ENCODE measurements at places on chromosomes 7 and 10.

DNA sequence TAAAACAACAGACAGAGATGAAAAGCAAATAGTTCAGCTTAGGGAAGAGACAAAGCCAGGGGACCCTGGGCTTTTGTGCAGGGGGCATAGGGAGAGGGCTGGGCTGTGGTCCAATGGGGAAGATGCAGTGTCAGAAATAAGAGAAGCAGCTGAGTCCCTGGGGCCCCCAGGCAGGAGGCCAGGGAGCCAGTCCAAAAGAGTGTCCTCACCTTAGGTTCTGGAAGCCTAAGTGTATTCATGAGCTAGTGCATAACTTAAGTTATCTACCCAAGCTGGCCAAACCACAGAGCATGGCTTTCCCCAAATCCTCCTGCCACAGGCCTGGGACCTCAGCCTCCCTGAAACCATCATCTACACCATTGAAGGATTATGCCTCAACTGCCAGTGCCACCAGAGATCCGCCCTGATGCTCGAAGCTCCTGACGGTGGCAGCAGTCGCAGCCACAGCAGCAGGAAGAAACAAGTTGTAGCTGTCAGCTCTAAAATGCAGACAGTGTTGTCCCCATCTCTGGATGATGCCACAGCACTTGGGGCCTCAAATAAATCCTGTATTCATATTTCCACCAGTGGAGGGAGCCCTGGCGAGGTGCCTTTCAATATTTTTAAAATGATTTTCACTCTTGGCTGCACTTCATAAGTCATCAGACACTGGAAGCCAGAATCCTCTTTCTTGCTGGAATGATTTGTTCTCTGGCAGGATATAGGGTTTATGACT lies 574.6 kb downstream of the GRID1 start:
- DNase-seq: no peak

DNA sequence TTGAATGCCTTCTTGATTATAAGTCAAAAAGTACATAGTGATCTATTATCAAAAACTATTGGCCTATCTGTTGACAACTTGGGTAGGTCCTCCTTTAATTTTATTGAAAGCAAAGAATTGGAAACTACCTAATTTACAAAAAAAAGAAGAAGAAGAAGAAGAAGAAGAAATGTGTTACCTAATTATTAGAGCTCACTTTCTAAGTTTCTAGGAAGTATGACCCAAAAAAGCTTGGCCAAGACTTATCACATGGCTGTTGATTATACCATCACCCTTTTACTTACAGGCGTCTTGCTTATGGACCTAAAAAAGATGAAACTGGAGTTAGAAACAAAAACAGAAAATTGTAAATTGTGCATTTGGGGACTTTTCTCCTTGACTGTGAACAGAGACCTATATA lies 81.8 kb upstream of the PIK3CG start:
- no peak for DNase-seq

DNA sequence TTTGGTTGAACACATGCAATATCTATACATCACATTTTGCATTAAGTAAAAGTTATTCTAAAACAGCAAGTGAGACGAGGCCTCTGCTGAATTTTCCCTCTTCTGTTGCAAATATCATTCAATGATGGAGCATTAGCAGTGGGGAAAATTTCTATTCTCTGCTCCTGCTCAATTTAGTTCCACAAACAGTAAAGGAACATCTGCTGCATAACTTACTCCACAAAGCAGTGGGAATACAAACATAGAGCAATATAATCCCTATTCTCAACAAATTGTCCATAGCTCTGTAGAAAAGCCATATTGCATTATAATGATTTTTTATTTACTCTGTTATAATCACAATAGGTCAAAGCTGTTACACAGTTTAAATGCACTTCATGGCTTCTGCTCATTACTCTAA lies 5.9 kb downstream of the AGR3 start:
- DNase-seq: no peak

GRCh38 chr10:43817368-43817767 lies 168.7 kb upstream of the ZNF32 start:
- DNase-seq: no peak

DNA sequence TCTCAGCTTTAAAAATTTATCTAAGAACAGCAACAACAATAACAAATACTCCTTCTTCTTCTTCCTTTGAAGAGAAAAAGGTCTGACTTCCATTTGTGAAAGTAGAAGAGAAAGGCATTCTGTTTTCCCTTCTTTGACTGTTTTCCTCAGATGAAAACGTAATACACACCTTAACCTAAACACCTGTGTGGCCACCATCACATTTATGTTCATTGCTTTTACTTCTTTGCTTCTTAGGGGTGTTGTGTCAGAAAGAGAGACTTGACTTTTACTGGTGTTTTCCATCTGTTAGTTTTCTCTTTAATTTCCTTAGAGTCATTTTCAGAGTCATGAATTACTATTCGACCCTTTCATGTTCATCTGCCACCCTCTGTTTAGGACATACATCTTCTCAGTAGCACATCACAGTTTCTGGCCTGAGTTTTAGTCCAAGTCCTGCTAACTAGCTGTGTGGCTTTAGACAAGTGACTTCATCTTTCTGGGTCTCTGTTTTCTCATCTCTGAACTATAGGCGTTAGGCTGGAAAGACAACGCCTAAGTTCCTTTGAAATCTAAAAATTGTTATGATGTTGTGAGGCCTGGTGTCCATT lies 283.8 kb downstream of the GATA3 start:
- no peak for DNase-seq

DNA sequence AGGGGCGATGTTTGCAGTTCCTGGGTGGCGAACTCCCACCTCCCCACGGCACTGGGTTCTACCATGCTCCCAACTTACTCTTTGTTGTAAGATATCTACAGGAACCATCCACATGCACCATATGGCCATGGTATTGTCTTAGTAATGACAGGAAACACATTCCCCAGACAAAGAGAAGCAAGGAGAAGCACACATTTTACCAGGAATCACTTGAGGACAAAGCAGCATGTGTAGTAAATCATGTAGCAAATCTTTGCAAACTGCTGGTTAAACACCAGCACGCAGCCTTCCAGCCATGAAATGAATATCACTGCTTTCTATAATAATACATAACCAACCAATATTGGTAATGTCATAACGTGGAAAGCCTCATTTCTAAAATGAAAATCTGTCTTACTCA lies 101.2 kb downstream of the NRP1 start:
- no peak for DNase-seq

DNA sequence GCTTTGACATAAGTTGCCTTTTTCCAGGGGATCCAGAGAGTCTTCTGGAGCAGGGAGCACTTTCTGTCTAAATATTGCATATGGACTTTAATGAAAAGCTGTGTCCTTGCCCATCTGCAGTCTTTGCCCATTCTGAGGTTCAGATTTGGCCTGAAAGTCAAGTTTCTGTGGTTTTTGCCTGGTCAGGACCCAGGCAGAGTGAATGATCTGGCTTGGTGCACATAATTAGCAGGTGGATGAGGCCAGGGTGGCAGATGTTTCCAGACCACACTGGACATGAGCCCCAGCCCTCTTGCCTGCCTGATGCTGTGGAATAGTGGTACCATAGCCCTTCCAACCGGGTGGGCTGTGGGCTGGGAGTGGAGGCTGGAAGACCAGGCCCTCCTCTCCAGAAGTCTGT lies 11.0 kb downstream of the HECW1 start:
- DNase-seq: no peak

Measured in stimulated activated CD8-positive, alpha-beta memory T cell treated with anti-CD3 and anti-CD28 coated beads, Interleukin-4, amount 100 ng/mL, for 1 hour (primary cell).